ENCODE measurements at places on chromosomes 1 and 21.

DNA sequence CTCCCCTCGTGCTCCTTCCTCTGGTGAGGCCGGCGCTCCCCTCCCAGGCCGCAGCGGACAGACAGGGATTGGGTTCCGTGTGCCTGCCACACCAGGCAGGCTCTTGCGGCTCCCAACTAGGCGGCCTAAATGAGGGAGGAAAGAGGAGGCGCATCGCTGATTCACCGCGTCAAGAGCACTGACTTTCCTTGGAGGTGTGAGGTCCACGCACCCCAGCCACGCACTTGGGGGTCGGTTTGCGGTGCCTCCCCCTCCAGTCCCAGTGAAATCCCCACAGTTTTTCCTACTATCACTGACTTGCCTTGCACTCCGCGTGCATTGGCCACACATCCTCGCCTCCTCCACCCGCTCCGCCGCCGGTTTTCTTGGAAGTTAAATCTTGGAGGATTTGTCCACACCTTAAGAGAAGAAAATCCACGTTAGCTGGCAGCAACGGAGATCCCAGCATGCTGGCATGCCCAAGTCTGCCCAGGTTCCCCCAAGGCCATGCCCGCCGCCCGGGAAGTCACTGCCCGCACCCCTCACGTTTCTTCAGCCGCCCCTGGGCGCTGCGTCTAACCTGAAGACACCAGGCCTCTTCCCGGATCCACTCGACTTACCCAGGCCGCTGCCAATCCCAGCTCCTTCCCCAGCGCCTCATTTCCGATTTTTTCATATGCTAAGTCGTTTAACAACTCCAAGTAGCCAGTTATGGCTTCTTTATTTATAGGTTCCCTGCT, 1.1 kb upstream of the FOXD3 start:
- DNase-seq, result peak; percentile 70

DNA sequence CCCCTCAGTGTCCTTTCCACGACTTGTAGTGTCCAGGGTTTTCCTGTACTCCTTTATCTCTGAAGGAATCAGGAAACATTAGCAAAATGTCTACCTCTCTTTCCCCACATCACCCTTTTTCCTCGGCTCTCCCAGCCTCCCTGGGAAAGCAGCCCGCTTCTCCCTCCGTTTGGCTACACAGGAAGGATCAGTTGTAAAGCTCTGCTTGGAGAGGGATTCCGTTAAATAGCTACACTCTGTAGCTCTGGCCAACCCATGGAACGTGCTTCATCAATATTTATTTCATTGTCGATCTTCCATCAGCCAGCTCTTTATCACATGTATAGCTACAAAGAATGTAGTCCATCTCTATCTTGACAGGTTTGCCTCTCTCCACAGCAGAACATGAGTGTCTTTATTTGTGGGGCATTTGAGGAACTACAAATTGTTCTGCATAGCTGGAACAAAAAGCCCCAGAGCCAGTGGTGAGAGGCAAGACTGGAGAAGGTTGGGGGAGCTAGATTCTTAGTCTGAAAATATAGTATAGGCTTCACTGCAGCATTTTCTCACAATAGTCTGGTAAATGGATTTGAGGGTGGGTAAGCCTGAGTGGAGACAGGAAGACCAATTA, 191.8 kb downstream of the SLC35F3 start:
- no peak for DNase-seq

DNA sequence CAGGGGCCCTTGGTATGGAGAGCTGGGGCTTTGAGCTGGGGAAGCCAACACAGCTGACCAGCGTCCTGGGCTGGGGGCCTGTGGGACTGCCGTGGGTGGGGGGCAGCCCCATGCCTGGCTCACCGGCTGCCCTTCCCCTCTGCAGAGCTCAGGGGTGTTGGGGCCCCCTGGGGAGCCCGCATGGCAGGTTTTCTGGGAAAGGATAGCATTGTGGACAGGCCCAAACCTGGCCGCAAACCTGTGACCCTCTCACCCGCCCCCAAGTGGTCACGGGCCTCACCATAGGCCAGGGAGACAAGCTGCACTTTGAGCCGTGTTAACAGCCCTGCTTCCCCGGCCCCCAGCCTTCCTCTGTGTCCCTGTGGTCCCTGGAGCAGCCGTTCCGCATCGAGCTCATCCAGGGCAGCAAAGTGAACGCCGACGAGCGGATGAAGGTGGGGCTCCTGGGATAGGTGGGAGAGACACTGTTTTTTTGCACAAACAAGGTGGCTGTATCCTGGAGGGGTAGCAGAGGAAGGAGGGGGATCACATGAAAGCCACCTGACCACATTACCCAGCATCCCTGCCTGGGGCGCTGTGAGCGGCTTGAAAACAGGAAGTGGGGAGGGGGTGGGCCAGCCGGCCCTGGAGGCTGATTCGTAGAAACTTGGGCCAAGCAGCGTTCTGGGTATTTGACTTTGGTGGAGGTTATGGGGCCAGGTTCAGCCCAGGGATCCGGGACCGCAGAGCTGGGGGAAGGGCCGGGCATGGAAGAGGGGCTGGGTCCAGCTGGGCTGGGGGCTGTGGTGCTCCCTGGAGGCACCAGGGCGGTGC, 65.9 kb downstream of the PIK3CD start:
- DNase-seq, result peak; percentile 80

DNA sequence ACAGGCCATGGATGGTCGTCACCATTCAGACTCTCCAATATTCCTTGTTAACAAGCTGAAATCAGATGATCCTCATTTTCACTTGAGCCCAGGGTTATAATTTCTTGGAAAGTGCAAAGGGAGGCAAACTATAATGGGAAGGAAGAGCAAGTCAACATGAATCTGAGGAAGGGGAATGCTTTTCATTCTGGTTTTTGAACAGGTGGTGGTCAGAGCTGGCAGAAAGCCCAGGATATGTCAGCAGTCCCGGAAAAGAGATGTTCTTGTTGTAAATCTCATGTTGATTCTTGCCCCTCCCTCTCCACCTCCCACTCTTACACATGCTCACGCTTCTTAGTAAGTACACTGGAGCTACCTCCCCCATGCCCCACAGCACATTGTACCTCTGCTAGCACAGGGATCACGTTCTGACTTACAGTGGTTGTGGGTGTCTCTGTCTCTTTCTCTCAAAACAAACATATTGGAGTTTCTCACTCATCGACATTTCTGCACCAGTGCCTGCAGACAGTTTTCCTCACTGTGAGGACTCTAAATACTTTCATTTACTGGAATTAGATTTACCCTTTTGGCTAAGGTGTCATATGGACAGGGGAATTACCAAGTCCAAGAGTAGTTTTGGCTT, 77.6 kb downstream of the XCL2 start:
- no peak for DNase-seq

DNA sequence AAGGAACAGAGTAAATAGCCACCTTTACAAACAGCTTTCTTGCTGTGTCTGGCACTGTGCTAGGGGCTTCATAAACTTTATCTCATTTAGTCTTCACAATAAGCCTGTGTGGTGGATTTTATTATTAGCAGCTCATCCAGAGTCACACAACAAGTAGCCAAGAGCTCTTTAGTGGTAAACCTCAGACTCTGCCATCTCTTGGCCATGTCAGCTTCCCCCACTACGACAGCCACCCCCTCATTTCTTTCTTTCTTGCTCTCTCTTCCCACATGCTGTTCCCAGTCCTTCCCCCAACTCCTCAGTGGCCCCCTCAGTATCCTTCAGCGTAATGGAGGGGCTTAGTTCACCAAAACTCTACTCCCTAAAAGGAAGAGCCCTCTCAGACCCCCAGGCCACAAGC, 1.2 kb upstream of the ZNF683 start:
- DNase-seq, result no peak

DNA sequence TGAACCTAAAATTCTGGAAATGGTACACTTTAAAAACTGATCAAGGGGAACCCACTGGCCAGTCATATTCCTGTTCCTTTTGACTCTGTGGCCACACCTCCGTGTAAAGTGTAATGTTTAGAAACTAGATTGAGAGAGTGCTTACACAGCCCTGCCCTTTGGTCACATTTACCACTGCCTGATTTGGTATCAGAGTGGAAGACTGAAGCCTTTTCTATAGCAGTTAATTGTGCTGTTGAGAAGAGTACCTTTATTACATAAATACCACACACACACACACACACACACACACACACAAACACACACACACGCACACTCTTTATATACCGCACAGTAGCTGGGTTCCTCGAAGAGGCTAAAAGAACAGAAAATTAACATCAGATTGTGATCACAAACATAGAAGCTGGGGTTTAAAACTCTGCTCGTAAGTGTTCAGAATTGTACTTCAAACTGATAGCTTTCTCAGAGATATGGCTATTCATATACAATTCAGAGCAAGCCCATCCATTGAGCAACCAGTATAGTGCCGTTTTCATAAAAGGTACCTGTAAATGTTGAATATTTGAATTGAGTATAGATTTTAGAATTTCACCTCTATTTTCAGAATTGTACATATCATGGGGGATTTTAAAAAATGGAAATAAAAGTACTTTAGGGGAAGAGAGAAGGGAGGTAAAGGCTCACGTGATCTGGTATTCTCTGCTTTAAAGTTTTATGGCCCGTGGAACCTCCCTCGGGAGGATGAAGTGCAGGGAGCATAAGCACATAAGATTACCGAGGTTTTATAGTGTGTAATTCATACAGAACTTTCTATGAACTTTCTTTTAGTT, 37.5 kb downstream of the CAMTA1 start:
- DNase-seq, result no peak
